ENCODE measurements at places on chromosomes 3 and 15.
A peak's percentile ranks its signal among the peaks of the same experiment; 100 is the strongest.

DNA sequence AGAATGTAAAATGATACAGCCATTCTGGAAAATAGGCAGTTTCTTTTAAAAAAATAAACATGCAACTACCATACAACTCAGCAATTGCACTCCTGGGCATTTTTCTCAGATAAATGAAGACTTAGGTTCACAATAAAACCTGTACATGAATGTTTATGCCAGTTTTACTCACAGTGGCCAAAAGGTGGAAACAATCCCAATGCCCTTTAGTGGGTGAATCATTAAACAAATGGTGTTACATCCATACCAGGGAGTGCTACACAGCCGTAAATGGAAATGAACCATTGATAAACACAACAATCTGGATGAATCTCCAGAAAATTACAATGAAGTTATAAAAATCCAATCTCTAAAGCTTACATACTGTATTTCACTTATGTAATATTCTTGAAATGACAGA lies 140.3 kb downstream of the ADAMTSL3 start:
- DNase-seq = no peak

GRCh38 chr3:71791634-71792033 lies 6.7 kb upstream of the PROK2 start:
- no peak for DNase-seq

GRCh38 chr15:76905855-76906254 lies 715 bp upstream of the SCAPER start:
- DNase-seq = no peak

DNA sequence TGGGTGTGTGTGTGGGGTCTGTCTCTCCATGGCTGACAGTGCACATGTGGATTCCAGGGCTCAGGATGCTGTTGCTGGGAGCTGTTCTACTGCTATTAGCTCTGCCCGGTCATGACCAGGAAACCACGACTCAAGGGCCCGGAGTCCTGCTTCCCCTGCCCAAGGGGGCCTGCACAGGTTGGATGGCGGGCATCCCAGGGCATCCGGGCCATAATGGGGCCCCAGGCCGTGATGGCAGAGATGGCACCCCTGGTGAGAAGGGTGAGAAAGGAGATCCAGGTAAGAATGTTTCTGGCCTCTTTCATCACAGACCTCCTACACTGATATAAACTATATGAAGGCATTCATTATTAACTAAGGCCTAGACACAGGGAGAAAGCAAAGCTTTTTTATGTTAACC lies 10.5 kb downstream of the ADIPOQ start:
- DNase-seq = no peak

DNA sequence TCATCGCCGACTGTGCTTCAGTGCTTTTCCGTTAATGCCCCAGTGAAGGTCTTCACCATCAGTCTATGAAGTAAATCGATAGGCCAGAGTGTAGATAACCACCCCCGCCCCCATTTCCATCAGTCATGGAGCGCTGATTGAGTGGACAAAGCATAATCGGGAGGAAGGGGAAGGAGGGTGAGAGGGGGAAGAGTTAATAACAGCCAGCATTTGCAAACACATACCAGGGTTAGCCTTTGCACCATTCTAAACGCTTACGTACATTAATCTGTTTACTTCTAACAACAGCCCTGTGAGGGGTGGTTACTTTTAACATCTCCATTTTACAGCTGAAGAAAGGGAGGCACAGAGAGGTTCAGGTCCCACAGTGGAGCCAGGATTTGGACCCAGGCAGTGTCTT lies 26.8 kb downstream of the EDEM1 start:
- DNase-seq = no peak

GRCh38 chr3:152309031-152309430 lies 40.3 kb downstream of the MBNL1 start:
- no peak for DNase-seq

GRCh38 chr3:170233530-170233929 lies 11.3 kb downstream of the PRKCI start:
- no peak for DNase-seq

DNA sequence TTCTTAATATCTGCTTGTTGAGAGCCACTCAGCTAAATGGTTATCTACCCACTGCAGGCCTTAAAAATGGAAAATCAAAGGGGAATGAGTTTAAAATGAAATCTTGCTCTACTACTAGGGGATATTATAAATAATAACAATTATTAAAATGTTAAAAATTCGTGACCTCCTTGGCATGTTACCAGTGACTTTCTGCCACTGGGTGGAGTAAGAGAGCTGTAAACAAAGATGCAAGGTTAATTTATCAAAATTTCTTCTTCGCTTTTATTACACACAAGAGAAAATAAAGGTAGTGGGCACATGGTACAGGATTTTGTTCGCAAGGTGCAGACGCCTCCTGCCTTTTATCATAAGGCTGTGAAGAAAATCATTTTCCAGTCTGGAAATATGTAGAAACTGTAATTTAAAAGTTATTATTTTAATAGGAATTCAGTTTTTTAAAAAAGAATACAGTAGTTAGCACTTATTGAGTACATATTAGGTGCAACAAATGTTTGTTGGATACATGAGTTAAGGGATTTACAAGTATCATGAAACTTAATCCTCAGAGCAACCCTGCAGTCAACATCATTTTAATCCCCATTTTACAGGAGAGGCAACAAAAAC lies 272.6 kb downstream of the SUCLG2 start:
- DNase-seq = peak; percentile 32

DNA sequence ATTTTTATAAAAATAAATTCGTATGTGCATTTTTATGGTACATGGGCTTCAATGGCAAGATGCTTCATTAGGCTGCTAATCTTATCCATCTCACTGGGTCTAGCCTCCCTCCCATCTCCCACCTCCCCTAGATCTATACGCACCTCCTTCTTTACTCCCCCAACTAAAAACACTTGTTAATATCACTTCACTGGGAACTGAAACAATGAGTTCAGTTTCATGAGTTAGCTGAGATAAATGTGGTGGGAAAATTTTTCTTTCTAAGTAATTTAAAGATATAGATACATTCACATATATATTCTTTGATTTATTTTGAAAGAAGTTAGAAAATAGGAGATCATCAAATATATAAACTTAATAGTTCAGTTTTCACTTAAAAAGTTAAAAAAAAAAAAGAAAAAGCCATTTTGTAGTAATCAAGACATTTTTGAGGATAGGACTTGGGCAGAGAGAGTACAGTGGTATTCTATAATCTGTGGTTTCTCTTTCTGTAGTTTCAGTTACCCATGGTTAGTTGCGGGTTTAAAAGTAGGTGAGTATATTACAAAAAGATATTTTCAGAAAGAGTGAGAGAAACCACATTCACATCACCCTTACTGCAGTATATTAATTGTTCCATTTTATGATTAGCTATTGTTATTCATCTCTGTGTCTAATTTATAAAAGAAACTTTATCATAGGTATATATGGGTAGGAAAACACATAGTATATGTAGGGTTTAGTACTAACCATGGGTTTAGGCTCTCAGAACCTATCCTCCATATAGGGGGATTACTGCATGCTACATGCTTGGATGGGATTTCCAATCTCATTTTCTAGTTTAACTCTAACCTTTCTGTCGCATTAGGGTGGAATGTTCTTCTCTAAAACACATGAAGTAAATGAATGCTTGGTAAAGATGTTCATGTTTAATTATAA lies 316.0 kb upstream of the CBLB start:
- no peak for DNase-seq

DNA sequence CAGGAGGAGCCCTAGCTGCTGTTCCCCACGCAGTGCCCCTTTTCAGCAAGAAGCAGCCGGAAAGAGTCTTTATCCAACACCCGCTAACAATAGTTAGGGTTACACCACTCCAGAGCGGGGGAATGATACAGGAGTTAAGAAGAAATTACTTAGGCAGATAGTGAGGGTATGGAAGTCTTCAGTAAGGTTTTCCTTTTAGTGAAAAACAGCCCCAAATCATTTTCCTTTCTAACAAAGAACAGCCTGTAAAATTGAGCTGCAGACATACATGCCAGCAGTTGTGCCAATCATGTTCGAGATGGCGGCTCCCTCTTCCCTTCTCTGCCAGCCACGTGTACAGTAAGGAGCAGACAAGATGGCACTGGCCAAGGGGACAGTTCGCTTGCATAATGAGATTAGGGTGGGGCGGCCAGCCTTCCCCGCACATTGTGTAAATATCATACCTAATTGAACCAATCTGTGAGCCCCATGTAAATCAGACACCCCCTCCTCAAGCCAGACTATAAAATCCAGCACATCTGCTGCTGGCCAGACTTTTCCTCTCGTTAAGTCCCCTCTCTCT lies 18.5 kb upstream of the SENP5 start:
- no peak for DNase-seq

- DNase-seq = no peak
Observed at GRCh38 chr3:55069950-55070349, 142.1 kb upstream of the LRTM1 start.

DNA sequence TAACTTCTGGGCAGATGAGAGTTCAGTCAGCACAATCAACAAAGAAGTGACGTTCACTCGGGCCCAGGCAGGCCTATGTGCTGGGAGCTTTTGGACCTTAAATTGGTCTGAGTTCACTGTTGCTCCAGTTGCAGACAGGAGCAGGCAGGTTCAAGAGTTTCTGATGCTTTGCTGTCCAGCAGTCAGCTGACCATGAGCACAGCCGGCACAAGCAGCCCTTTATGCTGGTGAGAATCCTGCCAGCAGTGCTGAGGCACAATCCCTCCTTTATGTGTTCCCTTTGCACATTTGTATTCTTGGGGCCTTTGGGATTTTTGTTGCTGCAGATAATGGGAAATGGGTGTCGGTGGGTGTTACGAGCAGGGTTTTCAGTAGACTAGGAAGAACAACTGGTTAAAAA lies 81.2 kb upstream of the GOLGA8J start:
- DNase-seq = no peak

DNA sequence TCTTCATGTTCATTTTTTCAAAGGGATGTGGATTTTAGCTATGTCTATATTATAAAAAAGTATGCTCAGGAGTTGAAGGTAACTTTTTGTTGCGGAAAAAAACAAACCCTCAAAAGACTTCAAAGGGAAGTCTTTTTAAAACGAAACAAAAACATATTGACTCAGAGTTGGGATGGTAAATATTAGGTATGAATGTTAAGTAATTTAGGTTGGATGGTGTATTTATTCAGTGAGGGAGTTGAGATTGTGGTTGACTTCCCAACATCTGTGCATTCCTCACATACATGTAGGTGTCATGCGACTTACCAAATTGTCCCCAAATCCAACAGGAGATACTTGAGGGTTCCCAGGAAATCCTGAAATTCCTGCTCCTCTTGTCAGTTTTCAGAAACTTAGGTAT lies 32.7 kb upstream of the PLSCR5 start:
- no peak for DNase-seq

DNA sequence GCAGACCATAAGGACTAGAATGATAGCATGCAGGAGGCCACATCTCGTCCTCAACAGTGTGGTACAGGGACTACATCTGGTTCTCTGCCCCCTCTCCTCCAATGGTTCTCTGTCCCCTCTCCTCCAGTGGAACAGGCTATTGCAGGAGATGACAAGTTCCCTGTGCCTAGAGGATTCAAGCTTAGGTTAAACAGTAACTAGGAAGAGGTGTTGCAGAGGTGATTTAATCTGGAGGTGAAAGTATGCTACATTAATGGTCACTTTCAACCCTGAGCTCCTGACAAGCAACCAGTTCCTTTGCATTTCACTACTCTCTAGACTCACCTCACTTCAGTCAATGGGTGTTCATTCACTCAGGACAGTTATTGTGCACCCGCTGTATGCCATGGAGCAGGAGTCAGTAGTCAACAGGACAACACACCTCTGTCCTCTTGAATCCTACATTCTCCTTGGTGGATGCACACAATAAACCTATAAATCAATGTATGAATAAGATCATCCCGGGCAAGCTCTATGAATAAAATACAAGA lies 16.0 kb downstream of the SPATA12 start:
- no peak for DNase-seq

DNA sequence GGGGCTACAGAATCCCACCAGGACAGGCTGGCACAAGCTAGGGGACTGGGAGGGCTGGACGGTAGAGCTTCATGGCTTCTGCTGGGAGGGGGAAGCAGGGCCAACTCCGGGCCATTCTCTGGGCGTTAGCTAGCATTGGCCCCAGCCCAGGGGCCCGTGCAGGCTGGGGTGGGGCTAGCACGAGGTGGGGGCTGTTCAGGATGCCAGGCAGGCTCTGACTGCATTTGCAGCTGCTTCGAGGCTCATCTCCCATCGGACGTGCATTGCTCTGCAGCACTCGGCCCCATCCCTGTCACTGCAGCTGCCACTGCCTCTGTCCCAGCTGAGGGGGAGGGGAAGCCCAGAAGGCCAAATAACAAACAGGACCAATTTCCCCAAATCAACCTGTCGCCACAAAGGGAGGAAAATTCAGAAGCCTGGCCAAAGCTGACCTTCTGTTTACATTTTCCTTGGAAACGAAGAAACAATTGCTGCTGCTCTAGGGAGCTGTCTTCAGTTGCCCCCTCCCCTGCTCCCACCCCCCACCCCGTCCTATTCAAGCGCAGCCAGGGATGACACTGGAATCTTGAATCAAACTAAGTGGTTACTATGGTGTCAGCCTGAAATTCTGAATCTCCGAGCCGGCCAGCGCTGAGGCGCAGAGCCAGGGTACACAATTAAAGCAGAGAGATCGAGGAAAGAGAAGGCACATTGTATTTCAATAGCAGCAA lies 138.8 kb upstream of the PRR20G start:
- DNase-seq = no peak

DNA sequence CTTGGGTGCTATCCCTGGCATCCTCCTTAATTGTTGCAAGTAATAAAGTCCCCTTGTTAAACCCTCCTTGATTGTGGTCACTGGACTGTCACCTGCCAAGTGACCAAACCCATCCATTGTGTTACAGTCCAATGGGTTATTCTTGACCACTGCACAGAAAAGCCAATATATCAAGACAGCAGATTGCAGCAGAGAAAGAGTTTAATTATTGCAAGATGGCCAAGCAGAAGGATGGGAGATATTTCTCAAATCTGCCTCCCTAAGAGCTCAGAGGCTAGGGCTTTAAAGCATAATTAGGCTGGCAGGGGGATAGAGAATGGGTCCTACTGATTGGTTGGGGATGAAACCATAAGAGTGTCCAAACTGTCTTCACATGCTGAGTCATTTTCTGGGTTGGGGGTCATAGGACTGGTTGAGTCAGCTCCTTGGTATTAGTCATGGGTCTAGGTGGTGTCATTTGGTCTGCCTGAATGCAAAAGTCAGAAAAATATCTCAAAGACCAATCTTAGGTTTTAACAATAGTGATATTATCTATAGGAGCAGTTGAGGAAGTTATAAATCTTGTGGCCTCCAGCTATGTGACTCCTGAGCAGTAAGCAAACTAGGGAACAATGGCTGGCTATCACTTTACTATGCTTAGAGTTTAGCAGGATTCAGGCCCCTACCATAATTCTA lies 19.1 kb upstream of the XYLB start:
- no peak for DNase-seq

DNA sequence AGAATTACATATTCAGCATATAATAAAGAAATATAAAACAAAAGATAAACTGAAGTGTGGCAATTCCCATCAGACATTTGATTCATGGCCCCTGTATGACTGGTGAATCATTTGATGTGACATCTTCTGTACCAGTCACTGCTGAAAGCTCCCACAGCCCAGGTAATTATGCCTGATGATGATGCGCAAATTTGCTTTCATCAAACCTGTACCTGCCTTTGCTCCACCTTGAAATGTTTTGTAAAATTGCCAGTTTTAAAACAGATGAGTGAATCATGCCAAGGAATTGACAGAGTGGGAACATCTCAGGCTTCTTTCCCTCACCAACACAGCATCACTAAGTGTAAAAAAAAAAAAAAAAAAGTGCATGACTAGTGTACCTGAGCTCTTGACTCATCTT lies 66.5 kb upstream of the EIF1B start:
- no peak for DNase-seq
